ENCODE measurements at places on chromosomes 16 and 17.
A peak's percentile ranks its signal among the peaks of the same experiment; 100 is the strongest.

- no peak for DNase-seq
Measured at GRCh38 chr17:17739388-17740066, 58.3 kb downstream of the RAI1 start.

GRCh38 chr17:76246080-76247066 lies 6.1 kb upstream of the RNF157 start:
- DNase-seq = no peak

DNA sequence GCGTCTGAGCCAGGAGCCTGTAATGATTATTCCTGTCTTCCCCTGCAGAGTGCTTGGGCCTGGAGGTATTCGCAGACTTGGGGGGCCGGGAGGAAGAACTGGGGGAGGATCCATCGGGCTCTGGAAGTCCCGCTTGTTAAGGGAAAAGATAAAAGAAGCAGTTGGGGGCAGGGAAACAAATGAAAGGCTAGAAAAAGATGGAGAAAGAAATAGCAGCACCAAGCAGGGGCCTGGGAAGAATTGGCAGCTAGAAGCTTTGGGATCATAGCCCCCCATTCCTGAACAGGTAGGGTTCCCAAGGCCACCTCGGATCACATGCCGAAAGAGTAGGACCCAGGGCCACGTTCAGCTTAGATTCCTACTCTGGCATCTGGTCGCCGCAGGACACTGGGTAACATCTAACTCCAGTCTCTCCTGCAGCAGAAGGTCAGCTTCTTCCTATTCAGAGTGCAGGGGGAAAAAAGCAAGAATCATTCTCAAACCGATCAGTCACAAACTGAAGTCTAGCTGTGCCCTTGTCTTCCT lies 23.6 kb downstream of the ADAM11 start:
- DNase-seq = no peak

DNA sequence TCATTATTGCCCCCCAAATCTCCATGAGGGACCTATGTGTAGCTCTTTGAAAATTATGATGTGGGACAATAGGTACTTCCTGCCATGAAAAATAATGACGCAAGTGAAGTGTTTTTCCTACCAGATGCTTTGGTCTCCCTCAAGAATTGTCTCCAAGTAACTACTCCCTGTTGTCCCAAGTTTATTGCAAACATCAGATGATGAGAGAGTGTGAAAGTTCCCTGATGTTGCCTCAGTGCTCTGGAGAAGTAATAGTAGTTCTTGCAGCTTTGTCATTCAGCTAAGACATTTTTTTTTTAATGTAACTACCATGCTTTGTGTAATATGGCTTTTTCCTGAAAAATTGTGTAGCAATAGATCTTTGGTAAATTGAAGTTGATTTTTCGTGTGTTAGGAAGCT lies 20.1 kb downstream of the LPCAT2 start:
- no peak for DNase-seq

DNA sequence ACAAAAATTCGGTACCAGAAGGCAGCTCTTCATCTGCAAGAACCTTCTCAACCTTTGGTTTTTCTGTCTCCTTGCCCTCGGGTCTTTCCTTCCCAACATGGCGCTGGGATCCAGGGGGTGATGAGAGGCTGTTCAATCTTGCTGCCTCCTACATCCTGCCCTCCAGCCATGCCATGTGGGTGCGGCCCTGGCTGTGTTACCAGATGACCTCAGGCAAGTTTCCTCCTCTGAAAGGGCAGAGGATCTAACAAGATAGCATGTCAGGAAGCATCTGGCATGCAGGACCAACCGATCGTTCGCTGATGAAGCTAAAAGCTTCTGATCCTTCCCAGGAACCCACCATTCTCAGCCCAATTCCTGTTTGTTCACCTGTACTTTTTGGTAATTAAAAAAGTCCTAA lies 36.8 kb upstream of the BCAR1 start:
- DNase-seq = no peak

GRCh38 chr16:2795395-2796143 lies 2.7 kb upstream of the PRSS41 start:
- no peak for DNase-seq

GRCh38 chr17:50177476-50177875 lies 11.7 kb downstream of the SGCA start:
- DNase-seq = no peak

DNA sequence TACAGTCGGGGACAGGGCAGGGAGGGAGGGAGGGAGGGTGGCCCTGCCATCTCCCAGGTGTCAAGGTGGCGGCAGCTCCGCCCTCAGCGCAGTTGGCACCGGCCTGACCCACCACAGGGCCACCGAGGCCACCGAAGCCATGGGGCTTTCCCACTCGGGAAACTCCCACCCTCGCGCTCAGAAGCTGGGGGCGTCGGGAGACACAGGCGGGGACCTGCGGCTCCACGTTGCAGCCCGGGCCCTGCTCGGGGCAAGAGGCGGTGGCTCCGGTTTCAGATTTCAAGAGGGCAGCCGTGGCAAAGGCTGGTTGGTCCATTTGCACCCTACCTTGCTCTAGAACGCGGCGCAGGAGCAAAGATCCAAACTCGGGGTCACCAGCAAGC lies 544 bp downstream of the CYB561 start:
- peak; percentile 19 for DNase-seq

- no peak for DNase-seq
Measured at GRCh38 chr17:38454532-38454931, 26.3 kb downstream of the ARHGAP23 start.

DNA sequence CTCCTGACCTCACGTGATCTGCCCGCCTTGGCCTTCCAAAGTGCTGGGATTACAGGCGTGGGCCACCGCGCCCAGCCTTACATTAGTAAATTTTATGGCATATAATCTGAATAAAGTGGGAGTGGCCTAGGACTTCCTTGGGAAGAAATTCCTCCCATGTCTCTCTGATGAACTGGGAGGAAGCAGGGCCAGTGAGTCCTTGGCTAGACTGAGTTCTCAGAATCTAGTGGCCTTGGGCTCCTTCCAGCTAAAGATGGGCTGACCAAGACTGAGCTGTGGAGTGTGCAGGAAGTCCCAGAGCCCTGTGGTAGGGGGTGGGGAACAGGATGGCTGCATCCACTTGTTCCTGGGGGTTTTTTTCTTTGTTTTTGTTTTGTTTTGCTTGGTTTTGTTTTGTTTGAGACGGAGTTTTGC lies 10.0 kb upstream of the NAGLU start:
- no peak for DNase-seq

- no peak for DNase-seq
Measured at GRCh38 chr17:82369211-82369610, 2.4 kb upstream of the UTS2R start.

DNA sequence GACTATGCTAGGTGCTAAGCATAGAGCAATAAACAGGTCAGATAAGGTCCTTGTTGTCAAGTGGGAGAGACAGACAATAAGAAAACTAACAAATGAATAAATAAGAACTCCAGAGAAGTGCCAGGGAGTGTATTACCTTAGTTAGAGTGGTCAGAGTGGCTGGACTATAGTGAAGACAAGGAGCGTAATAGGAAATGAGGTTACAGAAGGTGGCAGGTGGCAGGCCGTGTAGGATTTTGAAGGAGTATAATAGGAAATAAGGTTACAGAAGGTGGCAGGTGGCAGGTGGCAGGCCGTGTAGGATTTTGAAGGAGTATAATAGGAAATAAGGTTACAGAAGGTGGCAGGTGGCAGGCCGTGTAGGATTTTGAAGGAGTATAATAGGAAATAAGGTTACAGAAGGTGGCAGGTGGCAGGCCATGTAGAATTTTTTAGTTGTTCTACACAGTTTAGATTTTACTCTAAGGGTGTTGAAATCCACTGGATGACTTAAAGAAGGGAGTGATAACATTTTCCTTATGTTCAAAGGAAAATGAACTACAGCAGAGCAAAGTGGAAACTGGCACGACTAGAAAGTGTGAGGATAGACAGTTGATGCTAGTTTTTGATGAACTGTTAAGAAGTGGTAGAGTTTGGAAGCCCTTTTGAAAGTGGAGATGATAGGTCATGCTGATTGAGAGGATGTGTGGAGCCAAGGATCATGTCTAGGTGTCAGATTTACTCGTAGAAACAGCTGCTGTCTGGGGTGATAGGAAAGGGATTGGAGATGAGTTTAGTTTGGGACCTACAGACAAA lies 3.6 kb upstream of the KRTAP3-1 start:
- DNase-seq = no peak

- DNase-seq = peak; percentile 17
Measured at GRCh38 chr16:82655072-82655714, 28.4 kb downstream of the CDH13 start.

DNA sequence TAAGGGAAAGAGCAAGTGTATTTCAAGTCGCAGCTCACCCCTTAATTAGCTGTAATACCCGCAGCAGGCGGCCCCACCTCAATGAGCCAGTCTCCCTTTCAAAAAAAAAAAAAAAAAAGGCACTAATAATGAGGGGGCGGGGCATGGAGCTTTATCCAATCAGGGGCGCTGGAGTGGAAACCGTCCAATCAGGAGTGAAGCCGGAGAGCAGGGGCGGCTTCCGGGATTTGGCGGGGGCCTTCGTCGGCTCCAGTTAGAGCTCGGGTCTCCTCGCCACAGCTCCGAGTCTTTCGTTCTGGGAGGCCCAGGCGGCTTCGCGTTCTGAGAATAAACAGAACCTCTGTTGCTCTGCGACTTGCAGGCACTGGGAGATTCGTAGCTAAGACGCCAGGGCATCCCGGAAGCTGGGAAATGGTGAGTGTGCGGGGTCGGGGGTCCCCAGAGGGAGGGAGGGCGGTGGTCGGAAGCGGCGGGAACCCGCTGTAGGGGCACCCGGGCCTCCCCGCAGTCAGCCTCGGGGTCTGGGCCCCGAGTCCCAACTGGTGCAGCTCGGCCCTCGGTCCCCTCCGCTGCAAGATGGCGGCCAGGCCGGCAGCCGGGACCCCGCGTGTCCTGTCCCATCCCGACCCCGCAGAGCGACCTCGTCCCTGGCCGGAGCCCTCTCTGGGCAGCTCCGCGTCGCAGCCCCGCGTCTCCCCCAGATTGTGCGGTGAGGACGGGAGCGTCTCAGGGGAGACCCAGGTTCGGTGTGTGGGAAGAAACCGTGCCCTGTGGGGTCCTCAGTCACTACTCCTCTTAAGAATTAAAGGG lies at the start of gene ZNF267:
TSS of gene ZNF267 (plus strand) at position 252 of the 810 bp plus-strand sequence. CDS start at position 412, 160 bp downstream.
- peak; percentile 79 for DNase-seq

DNA sequence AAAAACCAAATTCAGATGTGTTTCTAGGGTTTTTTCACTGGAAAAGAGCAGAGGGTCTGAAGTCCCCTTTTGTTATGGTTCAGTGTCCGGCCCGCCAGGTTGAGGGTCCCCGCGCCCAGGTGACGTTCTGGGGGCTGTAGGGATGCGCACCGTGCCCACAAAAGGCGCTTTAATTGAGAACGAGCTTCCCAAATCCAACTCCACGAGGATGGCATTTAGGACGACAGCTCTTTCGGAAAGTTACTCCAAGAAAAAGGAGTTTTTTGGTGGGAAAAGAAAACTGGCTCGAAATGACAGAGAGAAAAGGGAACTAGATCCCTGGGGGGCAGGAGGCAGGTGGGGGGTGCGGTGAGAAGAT lies 15.9 kb upstream of the ZFHX3 start:
- DNase-seq = no peak

DNA sequence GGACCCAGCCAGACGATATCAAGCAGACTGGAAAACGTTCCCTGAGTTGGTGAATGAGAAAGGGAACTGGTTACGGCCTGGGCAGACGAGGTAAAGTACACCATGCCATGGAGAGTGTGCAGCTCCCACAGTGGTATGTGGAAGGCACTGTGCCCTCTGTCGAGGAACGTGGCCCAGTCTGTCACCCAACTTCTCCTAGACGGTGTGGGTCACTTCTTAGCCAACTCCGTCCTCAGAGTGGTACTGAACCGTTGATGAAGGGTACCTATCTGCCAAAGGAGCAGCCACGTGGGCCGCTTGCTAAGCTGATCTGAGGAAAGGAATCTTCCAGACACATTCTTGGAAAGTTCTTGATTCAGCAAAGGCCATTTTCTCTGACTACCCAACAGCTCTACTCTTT lies 56.0 kb upstream of the AXIN2 start:
- no peak for DNase-seq

DNA sequence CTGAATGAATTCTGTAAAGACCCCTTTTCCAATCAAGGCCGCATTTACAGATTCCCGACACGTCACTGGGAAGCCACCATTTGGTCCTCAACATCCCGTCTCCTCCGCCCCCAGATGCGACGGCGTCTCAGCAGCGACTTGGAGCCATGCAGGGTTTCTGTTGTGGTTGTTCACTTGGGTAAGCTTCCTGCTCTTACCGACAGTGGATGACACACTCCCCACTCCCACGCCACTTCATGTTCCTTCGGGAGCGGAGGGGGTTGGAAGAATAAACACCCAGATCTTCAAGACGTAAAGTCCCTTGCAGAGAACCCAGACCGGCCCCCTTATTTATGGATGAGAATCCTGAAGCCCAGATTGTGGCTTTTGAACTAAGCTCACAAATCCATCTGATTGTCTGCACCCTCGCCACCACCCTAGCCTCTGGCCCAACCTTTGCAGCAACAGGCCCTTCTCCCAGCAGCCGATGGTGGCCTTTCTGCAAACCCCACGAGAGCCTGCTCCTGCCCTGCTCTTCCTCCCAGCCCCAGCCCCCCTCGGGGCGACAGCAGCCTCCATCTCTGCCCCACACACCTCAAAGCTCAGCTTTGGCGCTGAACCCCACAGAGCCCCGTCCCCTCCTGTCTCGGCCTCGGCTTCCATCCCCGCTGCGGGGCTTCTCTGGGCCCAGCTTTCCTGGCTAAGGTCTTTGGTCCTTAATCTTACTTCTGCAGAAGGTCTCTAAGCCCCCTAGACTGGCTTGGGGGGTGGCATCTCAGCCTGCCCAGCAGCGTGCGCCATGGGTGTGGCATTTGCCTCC lies 19.0 kb upstream of the OSGIN1 start:
- no peak for DNase-seq

DNA sequence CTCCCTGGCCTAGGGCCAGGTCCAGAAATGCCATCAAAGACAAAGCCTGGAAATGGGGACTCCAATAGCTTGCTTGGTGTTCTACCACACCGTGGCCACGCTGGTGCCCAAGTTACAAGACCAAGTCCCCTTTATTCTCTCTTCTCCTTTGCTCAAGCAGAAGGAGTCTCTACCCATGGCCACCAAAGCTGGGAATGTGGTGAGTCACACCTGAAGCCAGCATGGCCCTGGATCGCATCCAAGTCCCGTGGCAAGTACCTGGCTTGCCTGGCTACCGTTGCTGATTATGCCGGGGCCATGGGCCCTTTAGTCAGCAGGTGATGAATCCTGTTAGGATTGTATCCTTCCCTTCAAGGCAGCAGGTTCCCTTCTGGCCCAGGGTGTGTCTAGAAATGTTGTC lies 260.0 kb downstream of the HAPSTR1 start:
- no peak for DNase-seq

GRCh38 chr16:84502581-84502980 lies 1.9 kb downstream of the MEAK7 start:
- DNase-seq = no peak

GRCh38 chr17:14298947-14299279 lies 2.0 kb upstream of the HS3ST3B1 start:
- no peak for DNase-seq

- DNase-seq = no peak
Measured at GRCh38 chr17:51372345-51373004, 112.1 kb downstream of the UTP18 start.

DNA sequence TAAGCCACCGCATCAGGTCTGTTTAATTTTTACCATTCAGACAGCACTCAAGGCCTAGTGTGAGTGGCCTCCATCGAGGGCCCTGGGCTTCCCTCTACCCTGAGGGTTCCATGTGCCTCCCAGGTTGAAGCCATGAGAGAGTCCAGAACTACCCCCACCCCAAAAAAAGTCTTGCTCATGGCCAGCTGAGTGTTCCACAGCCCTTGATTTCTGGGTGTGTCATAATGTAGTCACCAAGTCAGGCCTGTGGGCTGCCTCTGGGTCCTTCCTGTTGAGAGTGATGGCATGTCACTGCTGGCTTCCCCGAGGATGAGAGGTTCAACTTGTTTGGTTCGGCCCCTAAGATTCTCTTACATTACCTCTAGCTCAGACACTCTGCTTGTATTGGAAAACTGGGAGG lies 100.6 kb downstream of the PITPNC1 start:
- no peak for DNase-seq

Data from activated naive CD4-positive, alpha-beta T cell (primary cell).